ENCODE measurements at places on chromosomes 16 and 17.

DNA sequence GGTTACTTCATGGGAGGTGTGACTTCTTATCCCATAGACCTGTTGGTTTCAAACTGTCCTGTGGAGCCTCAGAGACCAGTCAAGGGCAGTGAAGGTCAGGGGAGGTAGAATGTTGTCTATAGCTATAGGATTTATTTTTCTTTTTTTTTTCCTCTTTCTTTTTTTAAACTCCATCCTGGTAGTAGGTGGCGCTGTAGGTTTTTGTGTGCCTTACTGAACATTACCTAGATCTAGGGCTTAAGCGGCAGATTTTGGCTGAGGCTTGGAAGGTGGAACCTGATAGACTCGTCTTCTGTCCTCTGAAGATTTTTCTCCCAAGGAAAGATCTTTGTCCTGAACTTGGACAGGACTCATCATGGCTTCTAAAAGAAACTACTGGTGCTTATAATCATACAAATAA, 8.2 kb upstream of the LASP1NB start:
- no peak for ATAC-seq

- ATAC-seq = no peak
These were observed 91.8 kb downstream of the YPEL2 start for GRCh38 chr17:59423137-59423724.

GRCh38 chr17:77966476-77966875, 8.0 kb downstream of the TNRC6C start:
- no peak for ATAC-seq

DNA sequence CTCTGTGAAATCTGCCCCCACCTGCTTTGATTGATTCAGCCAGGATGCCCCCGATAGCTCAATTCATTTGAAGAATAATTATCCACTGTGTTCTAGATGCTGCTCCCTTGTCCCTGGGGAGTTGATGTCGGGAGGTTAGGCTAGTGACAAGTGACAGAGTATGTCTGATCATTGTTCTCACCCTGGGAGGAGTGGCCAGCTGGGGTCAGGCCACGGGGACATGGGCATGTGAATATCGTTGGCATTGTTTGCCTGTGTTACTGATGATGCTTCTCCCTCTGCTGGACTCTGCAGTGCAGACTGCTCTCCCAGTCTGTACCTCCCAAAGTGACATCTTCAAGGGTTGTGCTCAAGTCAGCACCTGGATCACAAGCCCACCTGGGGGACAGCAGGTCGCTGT, 89.9 kb upstream of the C16orf82 start:
- no peak for ATAC-seq

DNA sequence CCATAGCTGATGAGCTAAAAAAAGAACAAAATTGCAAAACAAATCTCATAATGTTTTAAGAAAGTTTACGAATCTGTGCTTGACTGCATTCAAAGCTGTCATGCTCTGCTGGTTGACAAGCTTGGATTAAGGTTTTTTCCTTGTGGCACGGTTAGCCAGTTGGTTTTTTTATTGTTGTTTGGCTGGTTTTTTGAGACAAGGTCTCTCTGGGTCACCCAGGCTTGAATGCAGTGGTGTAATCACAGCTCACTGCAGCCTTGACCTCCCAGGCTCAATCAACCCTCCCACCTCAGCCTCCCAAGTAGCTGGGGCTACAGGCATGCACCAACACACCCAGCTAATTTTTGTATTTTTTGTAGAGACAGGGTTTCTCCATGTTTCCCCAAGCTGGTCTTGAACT, 45.7 kb downstream of the PHKB start:
- ATAC-seq = no peak

GRCh38 chr16:85457366-85457765, 155.8 kb upstream of the GSE1 start:
- no peak for ATAC-seq

GRCh38 chr16:67860589-67861398, 12.1 kb upstream of the EDC4 start:
- no peak for ATAC-seq

DNA sequence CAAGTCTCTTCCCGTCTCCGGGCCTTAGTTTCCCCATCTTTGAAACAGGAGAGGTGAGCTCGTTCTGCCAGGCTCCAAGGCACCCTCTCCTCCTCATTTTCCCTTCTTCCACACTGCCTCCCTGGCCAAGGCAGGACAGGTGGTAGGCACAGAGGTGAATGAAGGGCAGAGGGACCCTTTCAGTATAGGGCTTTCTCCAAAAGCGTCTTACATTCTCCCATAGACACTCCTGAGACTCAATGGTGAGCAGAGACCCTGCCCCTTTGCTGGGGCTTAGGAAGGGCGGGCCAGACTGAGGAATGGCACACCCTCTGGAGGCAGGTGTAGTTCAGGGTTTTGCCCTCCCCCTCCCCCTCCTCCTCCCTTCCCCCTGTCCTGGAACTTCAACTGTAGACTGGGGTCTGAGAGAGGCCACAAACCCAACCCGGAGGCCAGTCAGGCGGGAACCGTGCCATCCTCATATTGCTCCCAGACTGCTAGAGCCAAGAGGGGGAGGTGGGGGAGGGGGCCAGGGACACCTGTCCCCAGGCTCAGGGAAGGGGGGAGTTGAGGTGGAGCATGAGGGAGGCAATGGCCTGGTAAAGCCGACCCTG, 1.9 kb downstream of the PLEKHH3 start:
- no peak for ATAC-seq

GRCh38 chr17:72030067-72030899, 90.5 kb upstream of the SOX9 start:
- ATAC-seq = peak; percentile 66

DNA sequence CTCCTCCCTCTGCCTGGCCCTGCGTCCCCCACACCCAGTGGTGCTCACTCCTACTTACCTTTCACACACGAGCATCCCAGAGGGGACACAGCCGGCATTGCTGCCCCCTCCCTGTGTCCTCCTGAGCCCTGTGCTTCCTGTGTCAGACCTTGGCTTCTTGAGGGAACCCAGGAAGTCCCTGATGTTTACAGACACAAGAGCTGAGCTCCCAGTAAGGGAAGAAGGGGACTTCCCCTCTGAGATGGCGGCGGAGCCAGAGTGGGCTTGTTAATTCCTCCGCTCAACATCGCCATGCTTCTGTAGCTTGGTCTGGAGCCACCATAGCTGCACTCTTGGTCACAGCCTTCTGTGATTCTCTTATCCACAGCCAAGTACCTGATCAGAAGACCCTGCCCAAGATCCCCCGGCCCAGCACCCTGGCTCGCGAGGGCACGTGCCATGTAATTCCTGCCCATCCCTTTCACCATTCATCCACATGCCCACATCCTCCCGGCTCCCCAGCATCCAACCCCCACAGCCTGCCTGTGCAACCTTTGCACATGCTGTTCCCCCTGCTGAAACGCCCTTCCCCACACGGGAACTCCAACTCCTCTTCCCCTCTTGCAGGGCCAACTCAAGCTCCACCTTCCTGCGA, 127.4 kb upstream of the FOXF1 start:
- no peak for ATAC-seq

GRCh38 chr16:72073560-72074230, 10.7 kb downstream of the HPR start:
- ATAC-seq = no peak

DNA sequence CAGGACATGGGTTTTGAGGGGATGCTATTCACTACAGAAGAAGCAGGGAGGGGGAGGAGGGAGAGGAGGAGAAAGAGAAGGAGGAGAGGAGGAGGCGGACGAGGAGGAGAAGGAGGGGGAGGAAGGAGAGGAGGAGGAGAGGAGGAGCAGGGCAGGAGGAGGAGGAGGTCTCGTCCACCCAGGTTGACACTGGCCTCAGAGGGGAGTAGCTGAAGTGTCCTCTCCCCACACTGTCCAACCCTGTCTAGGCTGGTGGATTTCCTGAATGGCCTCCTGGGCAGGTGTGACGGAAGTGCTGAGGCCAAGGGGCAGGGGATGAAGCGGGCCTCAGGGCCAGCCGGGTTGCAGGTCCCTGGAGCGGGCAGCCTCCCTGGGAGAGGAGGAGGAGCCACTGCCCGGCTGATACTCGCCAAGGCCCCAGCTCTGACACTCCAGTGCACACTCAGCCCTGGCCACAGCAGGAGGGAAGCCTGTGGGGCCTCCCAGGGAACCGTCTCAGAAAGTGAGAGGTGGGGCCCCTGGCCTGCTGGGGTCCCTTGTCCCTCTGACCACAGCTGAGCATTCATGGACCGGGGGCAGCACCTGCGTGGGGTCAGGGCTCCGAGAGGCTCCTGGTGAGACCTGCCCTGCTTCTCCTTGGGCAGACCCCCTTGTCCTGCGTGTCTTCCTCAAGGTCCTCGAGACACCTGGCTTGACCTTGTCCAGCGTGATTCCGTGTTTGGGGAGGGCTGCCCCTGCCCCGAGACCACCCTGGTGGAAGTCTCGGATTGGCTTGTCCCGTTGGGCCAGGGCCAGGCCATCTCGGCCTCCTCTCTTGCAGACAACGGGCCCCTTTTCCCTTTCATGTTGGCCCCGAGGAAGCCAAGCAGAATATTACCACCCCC, 200.6 kb upstream of the CIBAR2 start:
- ATAC-seq = no peak

DNA sequence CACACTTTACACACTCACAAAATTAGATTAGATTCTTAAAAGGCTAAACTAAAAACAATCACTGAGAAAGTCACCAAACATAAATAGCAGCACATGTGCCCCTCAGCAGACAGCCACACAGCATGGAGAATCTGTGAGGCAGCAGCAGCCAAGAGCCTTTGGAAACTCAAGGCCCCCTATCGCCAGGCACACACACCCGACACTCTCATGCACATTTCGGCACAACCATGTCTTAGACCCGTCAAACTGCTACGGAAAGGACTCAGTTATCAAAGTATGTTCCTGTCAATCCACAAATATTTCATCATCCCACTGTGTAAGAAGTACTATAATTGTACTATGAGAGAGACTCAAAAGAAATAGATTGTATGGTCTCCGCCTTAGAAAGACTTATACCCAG, 20.9 kb downstream of the UBE2O start:
- no peak for ATAC-seq

DNA sequence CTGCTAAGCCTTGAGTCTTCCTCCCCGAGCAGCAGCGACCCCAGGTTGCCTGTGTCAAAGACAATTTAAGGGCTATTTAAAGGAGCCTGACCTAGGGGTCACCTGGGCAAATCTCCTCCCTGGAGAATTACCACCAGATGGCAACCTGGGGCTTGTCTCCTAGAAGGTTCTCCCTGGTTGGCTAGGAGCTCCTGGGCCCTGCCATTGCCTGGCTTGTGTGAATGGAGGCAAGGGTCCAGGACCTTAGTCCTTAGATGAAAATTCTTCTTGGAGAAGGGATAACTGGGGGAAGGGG, 51.3 kb upstream of the TAC4 start:
- ATAC-seq = no peak

DNA sequence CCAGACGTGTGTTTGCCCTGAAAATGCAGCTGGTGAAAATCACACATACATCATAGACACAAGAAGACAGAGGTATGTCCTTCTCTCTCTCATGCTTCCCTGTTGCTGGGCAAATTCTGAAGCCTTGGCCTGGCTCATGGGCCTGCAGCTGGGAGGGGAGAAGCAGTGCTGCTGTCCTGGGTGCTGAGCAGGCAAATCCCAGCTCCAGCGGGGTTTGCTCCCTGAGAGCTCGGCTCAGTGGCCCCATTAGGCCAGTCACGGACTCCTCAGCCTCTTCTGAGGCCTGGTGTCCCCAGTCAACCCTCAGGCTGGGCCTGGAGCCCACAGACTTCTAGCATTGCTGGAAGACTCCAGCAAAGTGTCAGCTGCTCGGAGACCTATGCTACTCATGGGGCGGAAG, 11.7 kb downstream of the RHBDL3 start:
- no peak for ATAC-seq

- ATAC-seq = no peak
These were observed 12.5 kb downstream of the TLCD2 start for GRCh38 chr17:1697681-1698080.

DNA sequence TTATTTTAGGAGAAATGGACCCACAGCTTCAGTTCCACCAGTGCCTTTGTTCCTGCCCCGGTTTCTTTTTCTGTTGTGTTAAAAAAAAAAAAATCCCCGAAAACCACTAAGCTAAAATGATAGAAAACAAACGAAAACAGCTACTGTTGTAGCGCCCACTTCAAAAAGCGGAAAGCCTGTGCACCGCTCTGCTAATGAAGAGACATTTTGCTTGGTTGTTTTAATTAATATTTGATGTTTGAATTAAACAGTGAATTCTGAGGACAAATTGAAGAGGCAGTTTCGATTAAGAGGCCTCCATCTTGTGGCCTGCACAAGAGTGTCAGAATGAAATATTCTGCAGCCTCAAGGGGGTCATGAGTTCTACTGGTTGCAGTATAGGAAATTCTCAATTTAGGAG, 186.7 kb downstream of the RPTOR start:
- peak; percentile 74 for ATAC-seq

DNA sequence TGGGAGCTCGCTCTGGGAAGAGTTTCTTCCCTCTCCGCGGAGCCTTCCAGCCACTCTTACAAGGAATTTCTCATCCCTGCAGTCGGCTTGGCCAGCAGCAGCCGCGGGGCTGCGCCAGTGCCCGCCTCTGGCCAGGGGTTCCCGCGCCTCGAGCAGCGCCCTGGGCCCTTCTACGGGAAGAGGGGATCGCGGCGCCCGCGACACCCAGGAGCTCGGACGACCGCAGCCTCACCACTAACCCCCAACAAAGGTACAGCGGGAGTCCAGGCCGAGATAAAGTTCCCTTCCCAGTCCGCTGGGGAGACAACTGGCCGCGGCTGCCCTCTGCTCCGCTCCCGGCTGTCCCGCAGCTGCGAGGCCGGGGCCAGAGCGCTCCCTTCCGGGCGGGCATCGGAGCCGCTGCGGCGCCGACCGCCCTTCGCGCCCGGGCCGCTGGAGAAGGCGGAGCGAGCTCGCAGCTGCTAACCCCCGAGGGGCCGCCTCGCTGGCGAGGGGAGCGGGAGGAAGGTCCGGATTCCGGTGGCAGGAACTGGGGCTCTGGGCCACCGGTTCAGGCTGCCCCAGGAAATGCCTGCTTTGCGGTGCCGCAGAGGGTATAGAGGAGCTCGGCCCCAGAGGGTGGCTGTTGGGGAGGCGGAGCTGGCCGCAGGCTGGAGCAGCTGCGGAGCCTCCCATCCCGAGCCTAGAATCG, 3.6 kb upstream of the HS3ST3B1 start:
- no peak for ATAC-seq

DNA sequence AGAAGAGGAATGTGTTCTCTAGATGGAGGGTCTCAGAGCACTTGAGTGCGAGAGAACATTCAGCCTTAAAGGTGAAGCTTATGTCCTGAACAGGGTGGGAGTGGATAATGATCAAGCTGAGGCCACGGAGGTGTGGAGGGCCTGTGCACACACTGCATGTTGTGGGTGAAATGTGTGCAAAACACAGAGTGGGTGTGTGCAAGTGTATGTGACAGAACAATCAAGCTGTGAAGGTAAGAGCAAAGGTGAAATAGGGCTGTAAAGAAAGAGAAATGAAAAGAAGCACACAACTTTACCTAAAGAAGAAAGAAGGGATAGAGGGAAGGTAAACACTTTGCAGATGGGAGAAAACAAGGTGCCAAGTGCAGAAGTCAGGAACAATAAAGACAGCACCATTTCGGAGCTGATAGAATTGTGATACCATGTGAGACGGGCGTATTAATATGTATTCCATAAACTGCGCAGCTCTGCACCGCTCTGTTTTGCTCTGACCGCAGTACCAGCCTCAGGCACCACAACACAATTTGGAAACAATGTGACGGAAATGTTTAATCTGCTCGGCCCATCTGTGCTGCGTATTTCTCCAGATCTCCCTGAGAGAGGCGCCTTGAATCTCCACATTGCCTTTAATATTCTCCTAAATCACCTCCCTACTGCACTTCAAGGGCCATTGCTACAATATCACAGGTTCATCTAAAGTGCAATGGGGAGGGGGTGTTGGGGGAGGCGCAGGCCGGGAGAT, 40.6 kb downstream of the SNX11 start:
- ATAC-seq = no peak

- peak; percentile 50 for ATAC-seq
These were observed 946 bp upstream of the TMEM256 start for GRCh38 chr17:7404737-7405349.

- ATAC-seq = peak; percentile 100
These were observed 8.1 kb upstream of the TIMP2 start for GRCh38 chr17:78933025-78933958.
